ENCODE measurements at places on chromosomes 4 and X.

DNA sequence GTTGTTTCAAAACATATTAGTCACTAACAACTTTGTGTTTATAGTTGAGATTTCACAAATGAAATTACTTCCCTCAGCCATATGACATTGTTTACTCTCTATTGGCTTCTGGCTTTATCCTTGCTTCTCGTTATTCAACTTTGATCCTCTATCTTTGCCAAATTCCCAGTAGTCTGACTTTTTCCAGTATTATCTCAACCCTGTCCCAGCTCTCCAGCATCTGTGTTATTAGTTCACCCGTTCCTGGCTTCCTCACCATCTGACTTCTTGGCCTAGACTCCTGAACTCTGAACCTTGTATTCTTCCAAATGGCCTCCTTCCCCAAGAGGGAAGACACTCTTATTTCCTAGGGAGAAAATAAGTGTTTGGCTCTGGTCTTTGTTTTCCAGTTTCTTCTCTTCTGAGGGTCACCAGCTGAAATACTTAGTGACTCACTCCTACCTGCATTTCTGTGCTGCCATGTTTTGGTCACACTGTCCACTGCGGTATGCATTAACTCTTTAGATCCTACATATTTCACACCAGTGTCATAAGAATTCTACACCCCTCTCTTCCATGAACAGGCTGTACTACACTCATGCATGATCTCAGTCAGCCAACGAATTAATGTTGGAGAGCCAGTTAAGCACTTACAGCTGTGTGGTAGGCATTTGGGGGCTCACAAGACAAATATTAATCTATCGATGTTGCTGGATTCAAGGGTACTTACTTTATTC is 17.0 kb upstream of the ARHGAP24 start:
- no peak for DNase-seq

DNA sequence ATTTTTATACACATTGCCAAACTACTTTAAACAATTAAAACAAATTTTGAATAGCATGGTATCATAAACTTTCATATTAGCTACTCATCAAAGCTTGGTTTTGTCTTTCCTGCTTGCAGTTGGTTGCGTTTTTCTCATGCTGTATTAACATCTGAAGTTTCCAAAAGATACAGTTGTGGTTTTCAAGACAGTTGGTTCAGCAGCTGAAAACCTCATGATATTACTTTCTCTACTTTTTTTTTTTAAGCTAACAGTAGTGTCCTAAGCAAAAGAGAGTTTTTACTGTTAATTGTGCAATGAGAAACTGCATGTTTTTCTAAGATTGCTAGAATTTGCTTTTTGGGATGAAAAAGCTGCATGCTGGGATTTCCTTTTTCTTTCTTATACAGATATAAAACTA is 15.2 kb downstream of the RUFY3 start:
- no peak for DNase-seq

GRCh38 chr4:180164799-180165198 is 2078.4 kb upstream of the TENM3 start:
- DNase-seq = no peak

DNA sequence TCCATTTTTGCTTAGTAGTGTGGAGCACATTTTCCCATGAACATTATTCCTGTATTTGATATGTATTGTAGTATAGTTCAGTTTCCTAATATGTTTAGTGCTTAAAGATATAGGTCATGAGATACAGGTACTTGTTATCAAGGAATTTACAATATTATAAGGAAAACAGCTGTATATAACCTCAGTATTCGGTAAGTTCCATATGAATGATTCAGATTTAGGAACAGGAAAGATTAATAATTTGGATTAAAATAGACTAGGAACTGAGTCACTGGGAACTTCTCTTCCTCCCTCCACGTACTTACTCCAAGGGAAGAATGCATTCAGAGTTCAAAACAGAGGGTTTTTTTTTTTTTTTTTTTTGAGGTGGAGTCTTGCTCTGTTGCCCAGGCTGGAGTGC is 20.0 kb downstream of the DIAPH2 start:
- DNase-seq = no peak

- DNase-seq = no peak
These were observed 67.6 kb upstream of the SLC7A3 start for GRCh38 chrX:70998411-70999027.

DNA sequence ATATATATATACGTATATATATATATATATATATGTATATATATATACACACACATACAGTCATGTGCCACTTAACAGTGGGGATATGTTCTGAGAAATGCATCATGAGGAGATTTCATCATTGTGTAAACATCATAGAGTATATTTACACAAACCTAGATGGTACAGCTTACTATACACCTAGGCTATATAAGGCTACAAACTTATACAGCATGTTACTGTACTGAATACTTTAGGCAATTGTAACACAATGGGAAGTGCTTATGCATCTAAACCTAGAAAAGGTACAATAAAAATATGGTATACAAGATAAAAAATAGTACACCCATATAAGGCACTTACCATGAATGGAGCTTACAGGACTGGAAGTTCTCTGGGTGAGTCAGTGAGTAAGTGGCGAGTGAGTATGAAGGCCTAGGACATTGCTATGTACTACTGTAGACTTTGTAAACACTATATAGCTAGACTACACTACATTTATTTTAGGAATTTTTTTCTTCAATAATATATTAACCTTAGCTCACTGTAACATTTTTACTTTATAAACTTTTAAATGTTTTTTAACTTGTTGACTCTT is 13.2 kb upstream of the CCSER1 start:
- no peak for DNase-seq

- DNase-seq = no peak
These were observed 152.2 kb downstream of the EFNB1 start for GRCh38 chrX:68980906-68981616.

DNA sequence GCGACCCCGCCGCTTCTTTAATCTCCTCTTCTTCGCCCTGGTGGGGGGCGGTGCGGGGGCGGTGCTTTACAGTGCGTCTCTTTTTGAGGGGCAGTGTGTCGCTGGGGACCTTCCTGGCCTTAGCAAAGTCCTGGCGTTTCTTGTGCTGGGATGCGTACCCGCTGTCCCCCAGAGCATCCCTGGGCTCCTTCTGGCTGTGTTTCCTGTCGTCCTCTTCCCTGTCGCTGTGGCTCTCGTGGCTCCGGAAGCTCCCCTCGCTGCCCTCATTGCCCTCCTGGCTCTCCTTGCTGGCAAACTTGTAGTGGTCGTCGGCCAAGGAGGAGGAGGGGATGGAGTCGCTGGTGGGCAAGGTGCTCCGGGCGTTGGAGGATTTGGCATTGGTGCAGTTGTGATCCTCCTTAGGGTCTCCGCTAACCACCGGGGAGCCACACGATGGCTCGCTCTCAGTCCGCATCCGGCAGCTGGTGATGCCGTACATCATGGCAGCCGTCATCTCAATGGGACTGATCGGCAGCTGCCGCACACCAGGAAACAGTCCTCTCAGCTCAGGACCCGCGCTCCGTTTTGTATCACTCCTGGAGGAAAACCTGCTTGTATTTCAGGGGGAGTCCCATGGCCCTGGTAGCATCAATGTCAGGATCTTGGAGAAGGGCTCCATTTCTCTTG is 30.4 kb upstream of the TMSB15A start:
- no peak for DNase-seq

GRCh38 chr4:55666535-55666934 is 30.4 kb upstream of the NMU start:
- DNase-seq = no peak

DNA sequence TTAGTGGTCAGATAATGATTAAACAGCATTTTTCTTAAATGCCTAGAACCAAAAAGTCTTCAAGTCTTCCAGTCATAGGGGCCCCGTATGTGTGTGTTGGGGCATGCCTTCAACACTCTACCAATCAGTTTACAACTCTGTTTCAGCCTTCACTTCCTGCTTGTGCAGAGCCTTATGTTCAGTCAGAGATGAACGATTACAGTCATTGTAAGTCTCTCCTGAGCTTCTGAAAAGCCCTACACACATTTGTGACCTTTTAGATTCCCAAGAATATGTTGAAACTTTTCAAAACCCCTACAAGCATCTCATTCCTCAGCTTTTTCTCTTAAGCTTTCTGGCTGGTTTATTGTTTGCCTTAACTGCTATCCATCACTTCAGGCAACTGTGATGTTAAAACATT is 591.2 kb downstream of the ZNF674 start:
- DNase-seq = no peak

- no peak for DNase-seq
These were observed 6.9 kb upstream of the PNMA6A start for GRCh38 chrX:153065389-153065788.

- peak; percentile 20 for DNase-seq
These were observed 246.2 kb downstream of the ASMT start for GRCh38 chrX:1860936-1861594.

DNA sequence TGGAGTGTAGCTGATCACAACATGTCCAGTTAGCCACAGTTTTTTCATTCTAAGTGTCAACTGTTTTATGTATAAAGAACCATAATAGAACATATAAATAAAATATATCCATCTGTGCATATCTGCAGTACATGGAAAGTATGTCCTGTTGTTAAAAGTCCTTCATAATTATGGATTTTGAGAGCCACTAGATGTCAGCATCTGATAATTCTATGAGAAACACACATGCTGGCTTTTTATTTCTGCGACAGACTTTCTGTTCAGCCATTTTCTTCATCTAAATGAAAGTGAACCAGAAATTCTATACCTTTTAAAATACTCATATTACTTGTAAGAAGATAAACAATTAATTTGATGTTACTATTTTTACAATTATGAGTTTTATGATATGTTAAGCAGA is 251.5 kb downstream of the GPM6A start:
- peak; percentile 52 for DNase-seq

DNA sequence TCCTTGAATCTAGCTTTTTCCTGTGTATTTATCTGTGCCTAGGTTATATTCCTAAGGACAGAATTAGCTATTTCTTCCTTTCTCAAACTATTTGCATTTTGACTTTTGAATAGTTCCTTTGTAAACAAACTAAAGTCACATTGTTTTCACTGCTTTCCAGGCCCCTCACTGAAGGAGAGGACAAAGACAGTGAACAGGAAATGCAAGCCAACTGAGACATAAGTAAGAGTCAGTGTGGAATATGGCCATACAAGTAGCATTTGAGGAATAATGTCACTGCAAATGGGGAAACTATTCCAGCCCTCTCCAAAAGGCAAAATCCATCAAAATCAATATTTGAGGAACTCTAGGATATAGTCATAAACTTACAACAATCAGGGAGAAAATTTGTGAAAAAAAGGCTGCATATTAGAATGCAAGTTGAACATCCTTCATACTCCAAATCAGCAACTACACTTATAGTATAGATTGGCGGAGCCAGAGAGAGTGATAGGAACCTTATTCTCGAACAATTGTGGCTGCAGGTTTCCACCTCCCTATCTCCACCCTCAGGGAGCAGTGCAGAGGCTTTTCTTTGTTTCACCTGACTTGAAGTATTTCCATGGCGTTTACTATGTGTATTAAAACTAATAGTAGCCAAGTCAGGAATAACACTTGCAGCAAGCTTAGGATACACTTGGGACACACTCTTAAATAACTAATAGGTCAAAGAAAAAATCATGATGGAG is 1110.4 kb upstream of the ADGRL3 start:
- no peak for DNase-seq

DNA sequence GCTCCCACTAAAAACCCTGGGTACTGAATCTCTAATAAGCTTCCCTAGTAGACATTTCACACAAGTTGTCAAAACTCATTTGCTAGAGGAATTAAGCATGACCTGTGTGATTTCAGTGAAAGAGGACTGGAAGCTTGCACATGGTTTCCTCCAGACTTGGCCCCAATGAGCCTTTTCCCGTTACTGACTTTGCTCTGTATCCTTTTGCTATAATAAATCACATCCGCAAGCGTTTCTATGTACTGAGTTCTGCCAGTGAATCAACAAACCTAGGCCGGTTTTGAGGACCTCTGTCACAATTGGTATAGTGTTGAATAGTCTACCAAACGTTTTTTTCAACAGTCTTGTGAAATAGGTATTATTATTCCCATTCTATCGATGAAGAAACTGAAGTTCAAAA is 8.2 kb downstream of the ATP11C start:
- no peak for DNase-seq

DNA sequence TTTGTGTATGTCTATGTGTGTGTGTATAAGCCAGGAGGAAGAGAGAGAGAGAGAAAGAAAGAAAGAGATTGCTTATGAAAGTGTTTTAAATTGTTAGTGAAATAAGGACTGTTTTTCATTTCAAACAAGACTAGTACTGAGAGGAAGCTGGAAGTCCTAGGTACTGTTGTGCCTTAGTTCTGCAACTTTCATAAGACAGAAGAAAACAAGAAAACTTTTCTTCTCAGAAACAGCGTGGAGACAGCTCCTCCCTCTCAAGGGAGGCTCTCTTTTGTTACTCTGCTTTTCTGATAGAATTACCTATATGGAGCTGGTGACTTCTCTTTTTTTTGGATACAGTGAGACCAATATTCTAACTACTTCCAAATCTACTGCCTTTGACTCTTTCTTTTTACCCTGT is 62.5 kb downstream of the BANK1 start:
- no peak for DNase-seq

GRCh38 chr4:47570816-47571215 is 85.7 kb downstream of the ATP10D start:
- no peak for DNase-seq

DNA sequence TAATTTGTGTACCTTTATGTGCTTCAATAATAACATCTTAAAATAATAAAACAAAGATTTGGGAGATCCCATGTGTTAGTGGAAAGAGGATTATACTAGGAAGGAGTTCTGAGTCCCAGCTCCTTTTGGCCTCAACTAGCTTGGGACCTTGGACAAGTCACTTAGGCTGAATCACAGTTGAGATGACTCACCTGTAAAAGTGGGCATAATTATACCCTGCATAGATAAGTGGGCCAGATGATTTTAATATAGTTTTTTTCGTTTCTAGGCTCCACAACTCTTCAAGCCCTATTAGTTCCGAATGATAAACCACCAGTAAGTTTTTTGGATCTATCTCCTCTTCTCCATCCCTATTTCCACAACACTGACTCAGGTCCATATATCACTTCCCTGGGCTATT is 131.8 kb downstream of the ENOX2 start:
- DNase-seq = no peak

DNA sequence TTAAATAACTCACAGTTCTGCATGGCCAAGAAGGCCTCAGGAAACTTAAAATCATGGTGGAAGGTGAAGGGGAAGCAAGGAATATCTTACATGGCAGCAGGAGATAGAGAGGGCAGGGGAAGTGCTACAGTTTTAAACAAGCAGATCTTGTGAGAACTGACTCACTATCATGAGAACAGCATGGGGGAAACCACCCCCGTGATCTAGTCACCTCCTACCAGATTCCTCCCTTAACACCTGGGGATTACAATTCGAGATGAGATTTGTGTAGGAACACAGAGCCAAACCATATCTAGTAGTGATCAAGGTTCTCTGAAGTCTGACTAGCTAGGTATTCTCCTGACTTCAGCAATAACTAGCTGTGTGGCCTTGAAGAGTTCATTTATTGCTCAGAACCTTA is 56.0 kb downstream of the BANK1 start:
- DNase-seq = no peak

DNA sequence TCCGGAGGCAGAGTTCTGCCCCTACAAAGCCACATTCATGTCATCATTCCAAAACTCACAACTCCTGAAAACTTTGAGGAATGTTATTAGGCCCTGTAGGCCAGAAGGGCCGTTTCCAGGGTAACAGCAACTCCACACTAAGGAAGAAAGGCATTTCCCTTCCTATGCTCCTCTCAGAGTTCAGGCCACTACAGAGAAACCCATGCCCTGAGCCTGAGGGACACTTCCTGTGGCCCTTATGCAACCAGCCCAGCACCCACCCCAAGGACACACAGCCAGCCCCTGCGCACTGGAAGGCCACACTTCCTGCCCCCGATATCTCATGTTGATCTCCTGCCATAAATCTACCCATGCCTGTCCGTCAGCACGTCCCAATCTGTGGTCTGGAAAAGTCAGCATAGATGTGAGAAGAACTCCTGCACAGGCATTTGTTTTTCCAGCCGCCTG is 289.3 kb downstream of the BCOR start:
- no peak for DNase-seq

All from spinal cord (tissue), 10 donors.